ENCODE measurements at places on chromosomes 3 and 15.

- DNase-seq: no peak
- H3K4me1 ChIP-seq: no peaks in the 10 kb centered on the region
- H3K4me3 ChIP-seq: no peak overlapping the region
Measured at GRCh38 chr3:36663666-36664291, 100.6 kb downstream of the DCLK3 start.

GRCh38 chr3:129609591-129610182 lies 3.2 kb upstream of the PLXND1 start:
- DNase-seq: no peak
- H3K27ac ChIP-seq: peak overlapping the region; percentile 91
- H3K4me1 ChIP-seq: peaks cover 81% of the 10 kb centered on the region
- no peaks in the 10 kb centered on the region for H3K27me3 ChIP-seq
- H3K4me3 ChIP-seq: no peak overlapping the region
- H3K36me3 ChIP-seq: no peaks in the 10 kb centered on the region

- DNase-seq: peak; percentile 60
- no peak overlapping the region for H3K27ac ChIP-seq
- no peak overlapping the region for H3K4me3 ChIP-seq
- H3K27me3 ChIP-seq: no peaks in the 10 kb centered on the region
- peaks cover 8% of the 10 kb centered on the region for H3K4me1 ChIP-seq
- no peaks in the 10 kb centered on the region for H3K36me3 ChIP-seq
Measured at GRCh38 chr15:93485438-93486327, 396.7 kb upstream of the RGMA start.

DNA sequence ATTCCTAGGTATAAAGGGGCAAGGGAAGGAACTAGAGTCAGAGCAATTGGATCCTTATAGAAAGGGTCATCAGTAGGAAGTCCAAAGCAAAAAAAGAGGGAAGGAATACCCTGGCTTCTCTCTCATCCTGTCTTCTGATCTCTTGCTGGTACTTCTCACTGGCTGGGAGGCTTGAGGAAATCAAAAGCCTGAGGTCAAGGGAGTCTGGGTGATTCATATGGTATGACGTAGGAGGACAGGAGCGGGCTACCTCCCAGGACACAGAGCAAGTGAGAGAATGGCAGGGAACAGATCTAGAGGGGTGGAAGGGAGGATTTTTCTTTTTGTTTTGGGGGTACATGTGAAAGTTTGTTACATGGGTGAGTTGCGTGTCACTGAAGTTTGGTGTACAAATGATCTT lies 76.0 kb downstream of the CFAP20DC start:
- H3K4me3 ChIP-seq: no peak overlapping the region
- DNase-seq: no peak
- no peaks in the 10 kb centered on the region for H3K36me3 ChIP-seq
- no peaks in the 10 kb centered on the region for H3K27me3 ChIP-seq
- no peak overlapping the region for H3K27ac ChIP-seq

DNA sequence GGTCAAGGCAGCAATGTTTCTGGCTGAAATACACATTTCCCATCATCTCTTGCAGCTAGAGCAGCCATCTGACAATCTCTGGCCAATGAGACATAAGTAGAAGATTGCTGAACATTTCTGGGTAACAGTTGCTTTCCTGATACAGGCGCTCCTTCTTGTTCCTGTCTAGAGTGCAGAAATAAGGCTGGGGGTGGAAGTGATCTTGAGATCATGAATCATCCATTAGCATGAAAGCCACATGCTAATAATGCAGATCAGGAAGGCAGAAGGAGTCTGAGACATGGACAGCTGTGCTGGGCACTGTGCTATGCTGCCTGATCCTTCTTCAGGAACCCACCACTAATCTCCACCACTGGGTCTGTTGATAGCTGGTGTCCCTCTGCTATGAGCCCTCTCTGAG lies 14.8 kb upstream of the TMEM108 start:
- no peaks in the 10 kb centered on the region for H3K36me3 ChIP-seq
- no peaks in the 10 kb centered on the region for H3K27me3 ChIP-seq
- DNase-seq: no peak

- no peak overlapping the region for H3K4me3 ChIP-seq
- no peaks in the 10 kb centered on the region for H3K36me3 ChIP-seq
- H3K27me3 ChIP-seq: no peaks in the 10 kb centered on the region
- no peak for DNase-seq
- H3K27ac ChIP-seq: no peak overlapping the region
Measured at GRCh38 chr3:97515076-97515475, 249.5 kb upstream of the ARL6 start.

GRCh38 chr15:79978655-79979514 lies 7.9 kb upstream of the BCL2A1 start:
- no peak overlapping the region for H3K4me3 ChIP-seq
- no peaks in the 10 kb centered on the region for H3K27me3 ChIP-seq
- DNase-seq: no peak

- no peak overlapping the region for H3K4me3 ChIP-seq
- no peak for DNase-seq
- no peaks in the 10 kb centered on the region for H3K36me3 ChIP-seq
- no peaks in the 10 kb centered on the region for H3K4me1 ChIP-seq
- no peaks in the 10 kb centered on the region for H3K27me3 ChIP-seq
- no peak overlapping the region for H3K27ac ChIP-seq
Measured at GRCh38 chr15:81962482-81962881, 83.3 kb downstream of the MEX3B start.

DNA sequence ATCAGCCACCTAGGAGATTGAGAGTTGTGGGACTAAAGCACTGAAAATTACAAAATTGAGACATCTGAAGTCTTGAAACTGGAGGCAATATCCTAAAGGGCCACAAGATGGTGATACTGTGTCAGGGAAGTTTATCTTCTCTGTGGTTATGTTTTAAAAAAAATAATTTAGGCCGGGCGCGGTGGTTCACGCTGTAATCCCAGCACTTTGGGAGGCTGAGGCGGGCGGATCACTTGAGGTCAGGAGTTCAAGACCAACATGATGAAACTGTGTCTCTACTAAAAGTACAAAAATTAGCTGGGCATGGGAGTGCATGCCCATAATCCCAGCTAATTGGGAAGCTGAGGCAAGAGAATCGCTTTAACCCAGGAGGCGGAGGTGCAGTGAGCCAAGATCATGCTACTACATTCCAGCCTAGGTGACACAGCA lies 17.9 kb upstream of the NIT2 start:
- DNase-seq: peak; percentile 44
- H3K27me3 ChIP-seq: no peaks in the 10 kb centered on the region
- H3K4me3 ChIP-seq: no peak overlapping the region

DNA sequence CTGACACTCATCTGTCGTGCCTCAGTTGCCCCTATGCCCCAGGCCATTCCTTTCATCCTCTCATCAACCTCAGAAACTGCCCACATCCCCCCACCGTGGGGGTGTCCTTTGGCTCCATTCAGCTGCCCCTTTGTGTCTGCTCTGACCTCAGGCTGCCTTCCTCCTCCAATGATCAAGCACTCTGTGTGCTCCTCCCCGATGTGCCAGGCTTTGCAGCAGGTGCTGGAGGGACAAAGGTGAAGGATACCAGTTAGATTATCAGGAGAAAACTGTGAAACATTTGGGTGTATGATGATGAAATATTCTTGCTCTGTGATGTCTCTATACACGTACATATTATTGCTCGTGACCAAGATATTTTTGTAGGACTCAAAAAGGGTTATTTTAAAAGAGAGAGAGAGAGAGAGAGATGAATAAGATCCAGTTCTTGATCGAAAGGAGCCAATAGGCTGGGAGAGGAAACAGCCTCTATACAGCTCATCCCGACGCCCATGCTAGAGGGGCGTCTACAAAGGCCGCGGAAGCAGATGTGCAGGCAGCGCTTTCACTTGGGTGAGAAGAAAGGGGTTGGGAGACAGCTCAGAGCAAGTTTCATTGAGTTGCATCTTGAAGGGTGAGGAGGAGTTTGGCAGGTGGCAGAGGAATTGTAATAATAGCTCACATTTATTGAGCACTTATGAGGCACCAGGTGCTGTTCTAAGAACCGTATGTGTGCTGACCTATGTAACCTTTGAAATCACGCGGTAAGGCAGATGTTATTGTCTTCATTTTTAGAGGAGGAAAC lies 28.3 kb upstream of the ADCY5 start:
- H3K36me3 ChIP-seq: no peaks in the 10 kb centered on the region

DNA sequence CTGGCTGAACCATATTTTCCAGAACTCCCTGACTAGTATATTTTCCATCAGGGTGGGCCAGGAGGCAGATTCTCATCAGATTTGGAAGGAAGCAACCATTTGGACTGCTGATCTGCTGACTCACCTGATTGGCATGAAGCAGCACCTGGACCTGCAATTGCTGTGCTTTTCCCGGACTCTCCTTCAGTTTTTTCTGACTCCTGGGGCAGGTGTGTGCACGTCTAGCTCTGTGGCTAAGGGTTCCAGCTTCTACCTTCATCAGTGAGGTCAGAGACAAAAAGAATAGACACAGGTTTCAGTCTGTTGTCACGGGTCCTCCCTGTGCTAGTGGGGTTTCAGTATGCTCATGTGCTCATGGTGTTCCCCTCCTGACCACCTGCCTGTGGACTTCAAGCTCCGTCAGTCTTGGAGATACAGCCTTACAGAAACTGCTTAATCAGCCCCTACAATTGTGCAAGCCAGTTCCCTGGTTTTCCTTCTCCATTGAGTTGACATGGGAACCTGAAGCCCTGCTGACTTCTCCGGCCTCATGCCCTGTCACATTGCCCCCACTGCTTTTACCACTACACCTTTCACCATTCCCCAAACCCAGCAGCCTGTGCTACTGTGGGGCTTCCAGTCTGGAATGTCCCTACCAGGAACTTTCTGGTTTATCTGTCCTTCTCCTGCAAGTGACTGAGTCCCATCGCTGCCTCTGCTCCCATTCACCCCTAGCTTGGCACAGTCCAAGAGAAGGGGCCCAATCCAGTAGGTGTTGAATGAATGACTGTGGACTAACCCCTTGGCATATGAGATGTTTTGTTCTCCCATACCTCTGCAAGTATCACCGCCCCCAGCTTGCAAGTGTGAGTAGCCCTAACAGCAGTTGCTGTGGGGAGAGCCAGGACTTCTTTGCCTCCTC lies 31.7 kb downstream of the HMCES start:
- DNase-seq: no peak
- H3K36me3 ChIP-seq: no peaks in the 10 kb centered on the region
- H3K4me1 ChIP-seq: peaks cover 11% of the 10 kb centered on the region
- no peak overlapping the region for H3K4me3 ChIP-seq

GRCh38 chr15:55800216-55800615 lies 57.3 kb upstream of the PRTG start:
- H3K36me3 ChIP-seq: no peaks in the 10 kb centered on the region
- no peaks in the 10 kb centered on the region for H3K4me1 ChIP-seq
- no peak overlapping the region for H3K27ac ChIP-seq
- no peak overlapping the region for H3K4me3 ChIP-seq

GRCh38 chr3:182644013-182644412 lies 149.3 kb upstream of the ATP11B start:
- no peak overlapping the region for H3K27ac ChIP-seq
- no peak for DNase-seq
- H3K4me3 ChIP-seq: no peak overlapping the region
- no peaks in the 10 kb centered on the region for H3K36me3 ChIP-seq
- no peaks in the 10 kb centered on the region for H3K4me1 ChIP-seq
- H3K27me3 ChIP-seq: no peaks in the 10 kb centered on the region

DNA sequence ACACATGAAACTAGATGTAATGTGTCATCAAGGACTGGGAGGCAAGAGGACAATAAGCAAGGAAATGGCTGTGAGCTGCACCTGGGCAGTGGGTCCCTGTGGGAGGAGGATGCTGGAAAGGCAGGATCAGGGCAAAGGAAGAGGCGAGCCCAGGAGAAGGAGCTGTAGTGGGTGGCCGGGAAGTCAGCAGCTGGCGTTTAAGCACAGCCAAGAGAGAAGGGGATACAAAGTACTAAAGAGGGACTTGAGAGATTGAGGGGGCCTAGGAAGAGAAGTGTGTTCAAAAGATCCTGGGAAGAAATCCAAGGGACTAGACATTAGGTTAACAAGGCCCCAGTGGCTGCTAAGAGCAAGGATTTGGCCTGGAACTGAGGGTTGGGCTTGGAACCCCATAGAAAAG lies 188.5 kb upstream of the SLC24A5 start:
- no peaks in the 10 kb centered on the region for H3K36me3 ChIP-seq
- no peak overlapping the region for H3K4me3 ChIP-seq
- H3K4me1 ChIP-seq: no peaks in the 10 kb centered on the region
- no peak for DNase-seq

DNA sequence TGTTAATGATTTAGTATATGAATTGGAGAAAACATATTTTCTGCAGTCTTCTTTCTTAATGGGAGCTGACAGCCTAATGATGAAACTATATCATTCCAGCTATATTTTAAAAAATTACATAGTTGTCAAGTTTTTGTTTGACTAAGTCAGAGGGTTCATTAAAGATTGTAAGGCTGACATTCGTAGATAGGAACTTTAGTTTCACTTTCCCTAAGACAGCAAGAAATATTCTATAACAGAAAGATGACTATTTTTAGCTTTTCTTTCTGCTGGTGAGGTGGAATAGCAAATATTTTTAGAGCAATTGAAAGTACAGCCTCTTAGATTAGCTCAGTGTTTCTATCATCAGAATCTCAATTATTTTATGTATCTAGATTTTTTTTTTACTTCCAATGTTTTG lies 60.2 kb downstream of the PIAS1 start:
- H3K4me3 ChIP-seq: peak overlapping the region; percentile 52
- no peaks in the 10 kb centered on the region for H3K36me3 ChIP-seq

- DNase-seq: no peak
- no peak overlapping the region for H3K27ac ChIP-seq
- H3K4me3 ChIP-seq: no peak overlapping the region
- H3K36me3 ChIP-seq: no peaks in the 10 kb centered on the region
- H3K27me3 ChIP-seq: peaks cover 7% of the 10 kb centered on the region
Measured at GRCh38 chr3:8647137-8647985, 2.8 kb upstream of the SSUH2 start.

DNA sequence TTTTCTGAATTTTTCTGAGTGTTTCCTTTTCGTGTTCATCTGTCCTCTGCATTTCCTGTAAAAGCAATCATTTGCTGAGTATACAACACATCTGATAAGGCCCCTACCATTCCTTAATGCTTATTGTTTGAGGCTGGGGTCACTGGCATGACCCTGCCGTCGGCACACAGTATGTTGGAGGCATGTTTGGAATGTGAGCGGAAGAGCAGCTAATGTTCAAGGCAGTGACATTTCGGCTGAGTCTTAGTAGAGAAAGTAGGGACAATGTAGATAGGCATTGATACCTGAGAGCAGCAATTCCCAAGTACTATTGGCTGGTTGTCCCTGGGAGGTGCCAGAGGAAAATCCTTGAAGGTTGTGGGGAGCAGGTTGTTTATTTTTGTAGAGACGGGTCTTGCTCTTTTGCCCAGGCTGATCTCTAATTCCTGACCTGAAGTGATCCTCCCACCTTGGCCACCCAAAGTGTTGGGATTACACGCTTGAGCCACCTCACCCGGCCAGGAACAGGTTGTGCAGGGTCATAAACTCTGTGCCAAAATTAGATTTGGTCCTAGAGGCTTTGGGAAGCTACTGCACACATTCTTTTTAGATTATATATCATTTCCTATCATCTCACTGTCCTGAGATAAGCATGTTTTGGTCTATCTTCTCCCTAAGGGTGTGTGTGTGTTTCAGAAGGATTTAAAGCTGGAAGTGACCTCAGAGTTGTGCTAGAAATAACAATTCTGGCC lies 13.5 kb downstream of the PTPN23 start:
- peaks cover 34% of the 10 kb centered on the region for H3K36me3 ChIP-seq
- H3K27ac ChIP-seq: peak overlapping the region; percentile 10
- peaks cover 18% of the 10 kb centered on the region for H3K4me1 ChIP-seq
